ENCODE measurements at places on chromosomes 12 and 14.

- DNase-seq: no peak
Observed at GRCh38 chr12:92270521-92270920, 124.9 kb upstream of the BTG1 start.

DNA sequence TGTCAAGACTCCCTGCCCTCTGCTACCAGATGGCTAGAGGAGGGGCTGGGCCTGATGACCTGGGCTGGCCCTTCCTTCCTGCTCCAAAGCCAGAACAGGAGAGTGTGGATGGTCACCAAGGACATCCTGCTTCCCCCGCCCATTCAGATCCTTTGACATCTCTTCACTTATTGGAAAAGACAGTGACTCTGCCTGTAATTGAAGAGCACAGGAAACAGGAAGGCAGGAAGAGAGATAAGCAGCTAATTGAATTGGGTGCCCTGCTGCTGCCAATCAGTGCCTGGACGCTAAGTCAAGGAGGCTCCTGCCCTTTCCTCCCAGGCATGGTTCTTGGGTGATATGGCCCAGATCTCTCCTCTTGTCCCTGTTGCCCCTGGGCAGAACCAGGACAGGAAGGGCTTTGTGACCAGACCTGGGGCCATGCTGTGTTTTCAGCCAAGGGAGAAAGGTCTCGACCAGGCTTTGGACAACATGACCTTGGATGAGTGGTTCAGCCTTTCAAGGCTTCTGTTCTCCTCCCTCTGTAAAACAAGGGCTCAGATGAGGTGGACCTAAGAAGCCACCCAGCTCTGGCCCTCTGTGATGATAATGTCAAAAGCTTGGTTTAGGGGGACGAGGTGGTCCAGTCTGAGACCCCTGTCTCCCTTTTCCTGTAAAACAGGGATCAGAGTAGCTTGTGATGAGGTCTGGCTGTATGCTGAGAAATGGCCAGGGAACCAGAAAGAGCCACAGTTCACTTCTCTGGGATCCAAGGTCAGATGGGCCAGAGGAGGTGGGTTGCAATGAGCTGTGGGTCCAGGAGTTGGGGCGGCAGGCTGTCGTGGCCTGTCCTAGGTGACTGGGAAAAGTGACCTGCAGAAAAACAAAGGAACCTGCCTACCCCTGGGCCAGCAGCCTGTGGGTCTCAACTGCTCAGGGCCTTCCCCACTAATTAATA lies 38.8 kb downstream of the FAM222A start:
- DNase-seq: no peak

- no peak for DNase-seq
Observed at GRCh38 chr14:81797315-81797714, 263.7 kb upstream of the SEL1L start.

- DNase-seq: no peak
Observed at GRCh38 chr12:80838708-80839107, 99.0 kb downstream of the LIN7A start.

- DNase-seq: no peak
Observed at GRCh38 chr12:2642896-2643425, 151.8 kb upstream of the FKBP4 start.

DNA sequence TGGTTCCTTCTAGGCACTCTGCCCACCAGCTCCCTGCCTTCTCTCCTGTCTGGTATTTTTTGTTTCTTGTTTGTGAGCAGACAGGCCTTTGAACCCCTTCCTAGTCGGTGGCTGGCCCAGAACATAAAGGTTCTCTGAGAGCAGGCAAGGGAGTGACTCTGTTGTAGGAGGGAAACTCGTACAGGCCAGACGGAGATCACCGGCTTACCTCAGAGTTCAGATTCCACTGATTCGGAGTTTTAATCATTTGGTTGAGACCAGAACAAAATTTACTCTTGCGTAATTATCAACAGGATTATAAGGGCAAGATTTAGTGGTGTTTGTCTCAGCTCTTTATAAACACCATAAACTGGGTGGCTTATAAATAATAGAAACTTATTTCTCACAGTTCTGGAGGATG lies 128.3 kb downstream of the PLXNC1 start:
- DNase-seq: no peak

GRCh38 chr12:110796952-110797351 lies 49.8 kb upstream of the CCDC63 start:
- DNase-seq: no peak

GRCh38 chr14:64841121-64841651 lies 38.5 kb downstream of the SPTB start:
- DNase-seq: peak; percentile 11

- no peak for DNase-seq
Observed at GRCh38 chr14:67703997-67704396, 2.3 kb downstream of the RDH12 start.

GRCh38 chr12:119071638-119072231 lies 90.4 kb downstream of the SRRM4 start:
- DNase-seq: no peak

GRCh38 chr12:100229876-100230275 lies 29.3 kb downstream of the ACTR6 start:
- DNase-seq: no peak

- no peak for DNase-seq
Observed at GRCh38 chr14:53990978-53991377, 34.4 kb upstream of the BMP4 start.

DNA sequence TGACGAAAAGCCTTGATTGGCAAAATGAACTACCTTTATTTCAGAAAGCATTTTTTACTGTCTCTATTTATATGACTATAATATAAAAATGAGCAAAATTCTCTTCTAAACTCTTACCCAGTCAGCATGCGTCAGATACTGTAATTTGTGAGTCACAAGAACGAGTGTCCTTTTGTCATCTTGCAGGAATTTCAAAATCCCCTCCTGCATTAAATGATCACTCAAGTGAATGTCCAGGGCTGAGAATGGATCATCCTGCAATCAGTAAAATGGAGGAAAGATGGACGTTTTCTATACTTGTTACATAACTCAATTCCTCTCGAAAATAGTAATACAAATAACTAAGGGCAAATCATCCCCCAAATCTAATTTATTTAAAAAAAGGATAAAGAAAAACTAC lies 77.7 kb upstream of the KCNJ8 start:
- DNase-seq: no peak

GRCh38 chr12:72270961-72271360 lies 1.2 kb upstream of the TRHDE start:
- DNase-seq: no peak

- DNase-seq: no peak
Observed at GRCh38 chr12:92482599-92482998, 220.2 kb upstream of the PLEKHG7 start.

GRCh38 chr14:101127224-101127623 lies 223.7 kb upstream of the RTL1 start:
- DNase-seq: no peak

- no peak for DNase-seq
Observed at GRCh38 chr12:125329239-125330102, 264.2 kb downstream of the AACS start.
